ENCODE measurements at places on chromosomes 1 and 21.
A peak's percentile ranks its signal among the peaks of the same experiment; 100 is the strongest.

GRCh38 chr1:65994223-65994622, 201.5 kb downstream of the PDE4B start:
- no peak for DNase-seq

DNA sequence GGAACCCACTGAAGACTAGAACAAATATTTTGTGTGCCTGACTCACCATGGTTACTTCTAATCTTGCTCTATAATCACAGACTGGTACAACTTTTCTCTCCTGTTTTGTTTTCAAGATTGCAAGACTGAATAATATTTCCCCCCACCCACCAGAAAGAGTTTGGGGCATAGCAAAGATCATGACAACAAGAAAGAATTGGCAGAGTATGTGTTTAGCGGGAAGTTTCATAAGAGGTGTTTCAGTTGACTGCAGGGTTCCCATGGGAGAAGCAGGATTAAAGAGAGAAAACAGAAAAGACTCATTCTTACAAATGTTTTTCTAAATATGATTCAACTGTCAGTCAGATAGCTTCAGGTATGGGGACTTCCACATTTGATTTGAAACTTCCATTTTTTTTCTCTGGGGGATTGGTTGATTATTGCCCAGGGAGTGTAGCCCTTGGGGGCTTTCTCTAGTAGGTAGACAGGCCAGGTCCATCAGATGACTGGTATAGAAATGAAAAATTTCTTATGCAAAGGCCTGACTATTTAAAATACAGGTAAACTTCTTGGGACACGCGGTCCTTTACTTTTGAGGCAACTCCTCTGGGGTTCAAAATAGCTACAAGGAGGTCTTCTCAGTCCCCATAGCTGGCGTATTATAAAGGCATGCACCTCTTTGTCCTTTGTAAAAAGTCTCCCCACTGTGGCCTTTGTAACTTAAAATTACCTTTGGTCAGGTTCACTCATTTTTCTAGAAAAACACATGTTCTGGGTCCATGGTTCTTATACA, 13.9 kb downstream of the OR14I1 start:
- DNase-seq, result no peak

GRCh38 chr1:234125283-234125682, 220.8 kb downstream of the SLC35F3 start:
- DNase-seq, result no peak

DNA sequence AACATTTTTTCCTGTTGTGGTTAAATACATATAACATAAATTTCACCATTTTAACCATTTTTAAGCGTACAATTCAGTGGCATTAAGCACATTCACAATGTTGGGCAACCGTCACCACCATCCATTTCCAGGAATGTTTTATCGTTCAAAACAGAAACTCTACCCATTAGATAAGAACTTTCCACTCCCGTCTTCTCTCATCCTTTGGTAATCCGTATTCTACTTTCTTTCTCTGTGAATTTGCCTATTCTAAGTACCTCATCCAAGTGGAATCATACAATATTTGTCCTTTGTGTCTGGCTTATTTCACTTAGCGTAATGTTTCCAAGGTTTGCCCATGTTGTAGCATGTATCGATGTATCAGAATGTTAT, 336.0 kb downstream of the RRAGC start:
- DNase-seq, result no peak

DNA sequence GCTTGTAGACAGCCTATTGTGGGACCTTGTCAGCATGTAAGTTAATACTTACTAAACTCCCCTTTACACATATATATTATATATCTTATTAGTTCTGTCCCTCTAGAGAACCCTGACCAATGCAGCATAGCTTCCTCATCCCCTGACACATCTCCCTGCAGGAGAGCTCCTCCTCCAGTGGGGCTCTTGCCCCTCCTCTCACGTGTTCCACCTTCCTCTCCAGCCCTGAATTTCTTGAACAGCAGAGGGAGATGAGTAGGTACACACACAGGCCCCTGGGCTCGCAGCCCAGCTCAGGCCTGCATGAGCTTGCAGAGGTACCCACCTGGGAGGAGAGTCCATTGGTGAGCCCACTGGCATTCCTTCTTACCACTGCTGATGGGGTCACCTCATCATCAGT, 27.3 kb upstream of the GOLT1A start:
- no peak for DNase-seq

- DNase-seq, result no peak
These were observed 231.9 kb downstream of the TRABD2B start for GRCh38 chr1:47765236-47765635.

GRCh38 chr1:154971341-154971998, 923 bp upstream of the SHC1 start:
- DNase-seq, result no peak

GRCh38 chr21:35603494-35603893, 456.8 kb downstream of the SETD4 start:
- no peak for DNase-seq

DNA sequence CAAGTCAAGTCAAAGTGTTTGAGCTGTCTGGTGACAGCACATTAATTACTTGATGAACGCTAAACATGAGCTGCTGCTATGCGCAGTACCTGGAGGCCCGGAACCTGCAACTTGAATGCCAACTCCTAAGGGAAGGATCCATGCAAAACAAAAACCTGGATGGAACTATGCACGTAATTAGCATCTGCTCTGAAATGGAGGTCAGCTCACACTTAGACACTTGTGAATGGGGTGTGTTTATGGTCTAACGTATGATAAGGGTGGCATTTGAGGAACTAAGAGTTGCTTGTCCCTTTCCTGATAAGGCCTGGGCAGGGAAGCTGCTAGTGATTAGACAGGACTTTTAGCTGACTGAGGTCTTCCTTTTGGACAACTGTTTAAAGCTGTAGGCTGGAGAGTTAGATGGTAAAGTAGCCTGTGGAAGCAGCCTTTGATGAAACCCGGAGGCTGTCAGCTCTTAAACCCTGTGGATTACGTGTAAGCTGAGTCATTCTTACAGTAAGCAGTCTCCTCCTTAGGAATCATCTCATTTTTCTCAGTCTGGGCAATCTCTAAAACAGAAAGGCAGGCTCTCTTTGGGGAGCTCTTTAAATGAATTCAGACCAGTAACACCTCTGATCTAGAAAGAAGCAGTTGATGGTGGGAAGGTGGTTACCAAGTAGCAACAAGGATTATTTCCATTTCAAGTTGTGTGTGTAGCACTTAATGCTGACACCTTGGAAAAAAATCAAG, 6.8 kb downstream of the TENT5C start:
- DNase-seq, result no peak

DNA sequence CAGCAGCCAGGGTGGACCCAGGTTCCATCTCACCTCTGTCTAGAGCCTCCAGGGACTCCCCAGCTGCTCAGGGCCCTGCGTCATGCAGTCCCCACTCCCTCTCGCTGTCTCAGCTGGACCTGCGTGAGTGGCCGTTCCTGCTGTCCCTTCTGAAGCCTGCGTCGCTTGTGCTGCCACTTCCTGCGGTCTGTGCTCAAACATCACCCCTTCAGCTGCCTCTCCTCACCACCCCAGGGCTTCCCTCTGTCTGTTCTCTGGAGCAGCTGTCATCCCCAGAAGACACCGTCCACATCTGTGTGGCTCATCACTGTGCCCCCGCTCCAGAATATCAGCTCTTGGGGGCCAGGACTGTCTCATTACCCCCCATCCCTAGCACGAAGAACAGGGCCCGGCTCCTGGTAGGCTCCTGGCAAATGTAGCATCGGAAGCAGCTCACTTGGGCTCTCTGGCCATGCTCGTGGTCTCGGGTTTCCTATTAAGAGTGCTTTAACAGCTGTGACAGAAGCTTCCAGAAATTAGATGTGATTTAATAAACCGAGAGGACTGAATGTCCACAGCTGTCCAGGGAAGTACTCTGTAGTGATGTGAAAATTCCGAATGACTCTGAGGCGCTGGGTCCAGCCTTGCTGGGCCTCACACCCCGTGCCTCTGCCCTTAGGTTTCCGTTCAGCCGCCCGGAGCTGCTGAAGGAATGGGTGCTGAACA, 3.3 kb downstream of the THAP3 start:
- no peak for DNase-seq

- no peak for DNase-seq
These were observed 67.6 kb downstream of the FH start for GRCh38 chr1:241451956-241452355.

- no peak for DNase-seq
These were observed 11.0 kb downstream of the RIT1 start for GRCh38 chr1:155900161-155900560.

- DNase-seq, result no peak
These were observed 13.9 kb downstream of the KCNK1 start for GRCh38 chr1:233627823-233628222.

- no peak for DNase-seq
These were observed 46.5 kb downstream of the EDEM3 start for GRCh38 chr1:184708084-184708676.

- DNase-seq, result no peak
These were observed 36.1 kb downstream of the DNTTIP2 start for GRCh38 chr1:93842750-93843500.

- DNase-seq, result no peak
These were observed 5.9 kb upstream of the MPL start for GRCh38 chr1:43331688-43332087.

DNA sequence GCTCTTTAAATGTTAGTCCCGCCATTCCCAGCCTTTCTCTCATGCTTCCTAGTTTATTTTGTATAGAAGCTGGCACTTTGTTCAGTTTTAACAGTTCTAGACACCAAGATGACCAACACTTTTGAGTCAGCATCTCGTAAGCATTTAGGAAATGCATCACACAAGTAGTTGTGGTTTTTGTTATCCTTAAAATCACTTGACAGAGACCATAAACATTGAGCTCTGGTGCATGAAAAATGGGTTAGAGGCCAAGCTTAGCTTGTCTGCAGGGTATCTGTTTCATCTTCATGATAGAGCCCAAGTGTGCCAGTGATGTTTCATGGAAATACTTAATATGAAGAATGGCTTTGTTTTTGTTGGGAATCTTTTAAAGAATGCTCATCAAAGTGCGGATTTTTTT, 159.7 kb downstream of the DISP1 start:
- peak; percentile 59 for DNase-seq

- no peak for DNase-seq
These were observed 18.4 kb downstream of the C1orf21 start for GRCh38 chr1:184405094-184405800.

DNA sequence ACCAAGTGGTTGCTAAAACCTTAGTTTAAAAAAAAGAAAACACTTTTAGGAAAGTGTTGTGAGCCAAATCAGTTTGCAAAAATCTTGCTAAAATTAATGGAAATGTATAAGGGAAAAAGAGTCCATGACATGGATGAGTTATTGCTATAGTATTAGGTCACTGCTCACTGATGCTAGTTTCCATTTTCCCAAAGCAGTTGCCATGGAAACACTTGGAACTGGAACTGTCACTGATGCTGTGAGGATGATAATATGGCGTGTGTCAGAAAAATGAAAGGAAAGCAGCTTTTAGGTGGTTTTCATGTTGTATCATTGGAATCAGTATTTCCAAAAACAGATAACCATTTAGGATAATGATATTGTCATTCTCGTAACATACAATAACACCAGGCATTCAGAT, 104.4 kb downstream of the PHTF1 start:
- DNase-seq, result no peak

DNA sequence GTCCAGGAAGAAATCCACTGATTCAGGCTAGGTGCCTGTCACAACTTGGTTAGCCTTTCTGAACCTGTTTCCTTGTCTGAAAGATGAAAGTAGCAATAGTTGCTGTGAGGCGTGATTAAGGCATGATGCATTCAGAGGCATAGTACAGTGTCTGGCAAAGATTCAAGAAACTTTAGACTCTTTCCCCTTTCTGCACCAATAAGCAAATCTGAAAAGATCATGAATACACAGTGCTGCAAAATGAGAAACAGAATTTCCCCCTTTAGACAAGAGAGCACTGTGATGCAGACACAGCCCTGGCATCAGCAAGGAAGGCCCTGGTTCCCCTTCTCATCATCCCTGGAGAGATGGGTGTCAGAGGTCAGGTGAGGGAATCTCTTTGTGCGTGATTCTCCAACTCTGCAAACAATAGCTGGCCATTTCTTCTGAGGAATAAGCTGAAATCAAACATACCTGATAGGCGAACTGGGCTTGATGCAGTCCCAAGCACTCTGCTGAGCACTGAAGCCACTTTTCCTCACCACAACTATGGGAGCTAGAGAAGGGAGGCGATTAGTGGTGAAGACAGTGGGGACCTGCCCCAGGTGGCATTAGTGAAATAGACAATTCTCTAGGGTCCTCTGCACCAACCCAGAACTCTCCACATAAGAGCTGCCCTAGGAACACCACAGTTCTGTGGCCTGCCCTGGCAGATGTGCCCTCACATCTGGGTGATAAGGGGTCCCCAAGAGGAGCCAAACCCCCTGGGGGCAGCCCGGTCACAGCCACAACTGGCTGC, 41.7 kb downstream of the ITPKB start:
- DNase-seq, result no peak

GRCh38 chr1:27623327-27624212, 11.4 kb downstream of the FGR start:
- no peak for DNase-seq

- DNase-seq, result no peak
These were observed 28.8 kb downstream of the AHDC1 start for GRCh38 chr1:27574871-27575831.

DNA sequence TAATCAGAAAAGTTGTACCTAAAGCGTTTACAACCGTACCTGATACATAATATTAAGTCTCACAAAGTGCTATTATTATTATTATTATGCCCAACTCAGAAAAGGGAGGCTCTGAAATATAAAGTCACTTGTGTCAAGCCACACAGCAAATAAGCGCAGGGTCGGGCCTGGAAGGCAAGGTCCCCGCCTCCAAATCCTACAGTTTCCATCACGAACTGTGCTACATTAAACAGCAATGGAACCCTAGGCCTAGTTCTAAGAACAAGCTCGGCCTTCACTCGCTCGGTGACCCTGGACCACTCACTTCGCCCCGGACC, 549 bp downstream of the PARS2 start:
- DNase-seq, result no peak

GRCh38 chr1:237799762-237800474, 90.8 kb downstream of the ZP4 start:
- no peak for DNase-seq

DNA sequence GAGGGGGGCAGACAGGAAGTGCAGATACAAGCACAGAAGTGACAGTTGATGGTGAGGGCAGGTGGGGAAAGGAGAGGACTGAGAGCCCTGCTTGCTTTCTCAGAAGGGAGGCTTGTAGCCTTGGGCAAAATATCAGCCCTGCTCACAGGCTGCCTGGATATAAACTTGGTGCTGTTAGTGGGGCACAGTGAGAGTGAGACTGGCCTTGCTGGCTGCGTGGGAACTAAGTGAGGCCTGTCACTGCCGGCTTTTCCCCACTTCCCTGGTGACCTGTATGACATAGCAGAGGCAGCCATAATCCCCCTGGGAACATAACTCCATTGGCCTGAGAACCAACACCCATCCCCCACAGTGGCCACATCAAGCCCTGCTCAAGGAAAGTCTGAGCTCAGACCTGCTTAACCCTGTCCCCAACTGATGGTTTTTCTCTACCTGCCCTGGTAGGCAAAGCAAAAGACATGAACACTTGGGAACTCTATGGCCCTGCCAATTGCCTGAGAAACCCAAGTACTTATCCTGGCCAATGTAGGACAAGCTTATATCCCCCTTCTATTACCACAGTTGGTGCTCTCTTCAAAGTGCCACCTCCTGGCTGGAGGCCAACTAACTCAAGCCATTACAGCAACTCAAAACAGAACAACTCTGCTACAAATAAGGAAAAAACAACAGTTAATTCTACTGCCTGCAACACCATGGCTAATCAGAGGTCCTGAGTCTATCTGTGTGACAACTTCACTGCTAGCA, 472.7 kb downstream of the PLPP3 start:
- no peak for DNase-seq
